ENCODE measurements at places on chromosomes 12 and 14.

GRCh38 chr12:100515968-100516367 lies 42.3 kb downstream of the NR1H4 start:
- DNase-seq, result no peak

- DNase-seq, result no peak
These were observed 24.6 kb upstream of the SCARB1 start for GRCh38 chr12:124888260-124888659.

- no peak for DNase-seq
These were observed 8.6 kb upstream of the TMCC3 start for GRCh38 chr12:94658931-94659330.

DNA sequence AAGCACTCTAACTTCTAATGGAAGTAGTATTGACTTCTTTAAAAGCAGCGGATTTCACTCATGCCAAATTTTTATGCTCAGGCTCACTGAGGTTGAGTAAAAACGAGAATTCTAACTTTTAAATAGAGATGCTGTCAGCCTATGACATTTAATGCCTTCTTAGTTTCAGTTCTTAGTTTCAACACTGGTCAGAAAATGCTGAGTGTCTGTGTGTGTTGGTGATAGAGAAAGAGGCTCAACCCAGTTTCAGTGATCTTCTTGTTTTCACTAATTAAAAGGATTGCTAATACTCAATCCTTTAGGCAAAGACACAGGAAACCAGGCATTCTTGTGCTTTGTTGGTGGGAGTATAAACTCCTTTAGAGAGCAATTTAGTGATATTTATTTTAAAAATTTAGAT lies 31.0 kb downstream of the PEBP1 start:
- DNase-seq, result no peak

DNA sequence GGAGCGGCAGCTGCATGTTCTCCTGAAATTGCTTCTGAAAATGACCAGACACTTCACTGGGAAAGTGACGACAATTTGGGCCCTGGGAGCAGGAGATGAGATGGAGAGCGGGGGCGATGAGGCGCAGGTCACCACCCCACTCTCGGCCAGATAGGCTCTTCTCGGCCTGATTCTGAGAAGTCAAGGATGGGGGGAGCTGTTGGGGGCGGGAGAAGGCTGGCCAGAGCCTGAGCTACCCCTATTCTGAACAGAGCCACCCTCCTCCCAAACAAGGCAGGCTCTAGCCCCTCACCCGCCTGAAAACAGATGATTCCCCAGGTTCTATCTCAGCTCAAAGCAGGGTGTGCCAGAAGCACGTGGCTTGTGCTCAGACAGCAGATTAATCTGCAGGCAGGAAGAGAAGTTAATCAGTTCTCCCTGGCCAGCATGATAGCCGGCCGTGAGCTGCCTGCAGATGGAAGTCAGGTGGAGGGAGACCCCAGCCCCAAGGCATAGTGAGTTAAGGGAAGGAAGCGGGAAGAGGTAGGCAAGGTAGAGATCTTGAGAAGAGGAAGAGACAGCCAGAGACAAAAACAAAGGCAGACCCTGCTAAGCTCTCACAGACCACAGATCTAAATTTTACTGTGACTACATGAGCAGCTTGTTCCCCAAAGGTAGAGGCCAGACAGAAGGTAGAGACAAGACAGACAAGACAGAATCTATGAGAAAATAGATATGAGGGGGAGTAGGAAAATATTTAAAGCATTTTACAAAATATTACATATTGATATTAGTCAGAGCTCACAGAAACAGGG lies 10.9 kb upstream of the TAC3 start:
- no peak for DNase-seq

DNA sequence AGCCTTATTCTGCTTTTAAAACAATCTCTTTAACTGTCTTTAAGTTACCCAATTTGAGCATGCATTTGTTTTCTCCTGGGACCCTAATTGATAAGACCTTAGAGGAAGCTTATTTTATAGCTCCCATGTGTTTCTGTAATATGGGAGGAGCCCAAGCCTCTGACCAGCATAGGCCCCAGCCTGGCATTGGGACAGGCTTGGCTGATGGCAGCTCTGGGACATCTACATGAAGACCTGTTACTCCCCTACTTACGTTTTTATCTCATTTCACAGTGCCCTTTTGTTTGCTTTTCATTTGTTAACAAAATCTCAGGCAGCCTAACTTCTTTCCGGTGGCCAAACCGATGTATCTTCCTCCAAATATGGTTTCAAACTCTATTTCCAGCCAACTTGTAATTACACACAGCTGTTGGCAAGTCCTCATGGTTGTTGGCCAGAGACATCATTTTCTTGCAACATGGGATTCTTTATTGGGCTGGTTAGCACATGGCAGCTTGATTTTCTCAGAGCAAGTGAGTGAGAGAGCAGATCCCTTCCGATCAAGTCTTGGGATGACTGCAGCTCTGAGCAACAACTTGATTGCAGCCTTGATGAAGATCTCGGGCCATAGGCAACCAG lies 1117.5 kb downstream of the AACS start:
- no peak for DNase-seq

DNA sequence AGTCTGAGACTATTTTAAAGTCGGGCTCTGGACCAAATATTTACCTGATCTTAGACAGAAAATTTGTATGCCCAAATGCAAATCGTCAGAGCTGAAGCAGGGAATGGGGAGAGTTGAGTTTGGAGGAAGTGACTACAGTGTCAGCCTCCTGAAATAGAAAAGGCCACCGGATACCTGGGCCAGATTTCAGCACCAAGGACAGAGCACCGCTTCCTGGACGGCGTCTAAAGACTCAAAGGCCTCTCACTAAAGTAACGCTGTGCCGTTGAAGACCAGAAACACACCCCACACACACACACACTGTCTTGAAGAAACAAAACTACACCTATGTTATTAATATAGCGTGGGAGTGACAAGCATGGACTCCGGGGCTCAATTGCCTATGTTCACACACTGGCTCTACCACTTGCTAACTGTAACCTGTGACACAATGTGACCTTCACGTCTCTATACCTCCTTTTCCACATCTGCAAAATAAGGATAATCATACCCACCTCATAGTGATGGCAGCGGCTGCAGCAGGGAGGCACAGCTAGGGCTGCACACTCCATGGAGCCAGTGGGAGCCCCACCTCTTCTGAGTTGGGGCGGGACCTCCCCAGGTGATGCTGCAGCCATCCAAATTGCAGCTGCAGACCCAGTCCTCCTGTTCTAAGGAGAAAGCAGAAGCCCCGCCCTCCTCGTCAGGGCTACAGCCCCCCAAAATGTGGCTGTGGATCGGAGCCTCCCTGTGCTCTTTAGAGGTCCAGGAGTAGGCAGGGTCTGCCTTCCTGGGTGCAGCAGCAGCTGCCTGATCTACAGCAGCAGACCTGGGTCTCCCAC lies 35.6 kb downstream of the KRT76 start:
- DNase-seq, result no peak

DNA sequence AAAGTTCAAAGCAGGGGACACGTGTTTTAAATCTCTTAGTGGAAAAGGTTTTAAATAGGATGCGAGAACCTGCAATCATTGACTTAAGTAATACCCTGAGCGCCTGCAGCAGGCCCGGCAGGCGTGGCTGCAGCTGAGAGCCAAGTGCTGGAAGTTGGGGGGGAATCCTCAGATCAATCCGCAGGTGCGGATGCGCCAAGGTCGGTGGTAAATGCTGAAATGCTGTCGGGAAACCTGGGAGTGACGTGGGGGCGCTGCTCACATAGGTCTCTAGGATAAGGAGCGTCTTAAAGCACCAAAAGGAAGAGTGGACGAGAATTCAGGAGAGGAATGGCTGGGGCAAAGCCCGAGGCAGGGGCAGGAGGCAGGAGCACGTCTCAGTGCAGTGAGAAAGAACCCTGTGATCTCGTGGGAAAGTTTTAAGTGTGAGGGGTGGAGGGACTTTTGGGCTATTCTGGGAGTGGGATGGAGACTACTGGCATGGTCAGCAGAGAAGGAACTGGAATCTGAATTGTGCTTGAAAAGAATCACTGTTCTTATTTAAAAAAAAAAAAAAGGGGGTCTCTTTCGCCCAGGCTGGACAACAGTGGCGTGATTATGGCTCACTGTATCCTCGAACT lies 883 bp upstream of the CDCA4 start:
- DNase-seq, result no peak

GRCh38 chr12:86729739-86730138 lies 473.5 kb upstream of the MGAT4C start:
- no peak for DNase-seq

DNA sequence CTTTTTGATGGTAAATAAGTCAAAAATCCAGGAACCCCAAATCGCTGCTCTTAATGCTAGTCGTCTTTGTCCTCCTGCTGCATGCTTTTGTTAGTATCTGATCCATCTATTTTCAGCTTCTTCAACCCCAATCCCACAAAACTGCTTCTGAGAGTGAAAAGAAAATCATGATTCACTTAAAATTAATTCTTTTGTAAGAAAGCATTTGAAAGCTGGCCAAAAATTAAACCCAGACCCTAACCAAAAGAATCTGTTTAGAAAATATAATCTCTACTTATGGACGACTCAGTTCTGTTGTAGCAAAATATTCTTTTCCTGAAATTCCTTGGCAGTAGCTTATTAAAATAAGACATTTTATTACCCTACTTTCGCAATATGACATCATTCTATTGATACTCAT lies 443.6 kb upstream of the SYT1 start:
- no peak for DNase-seq

DNA sequence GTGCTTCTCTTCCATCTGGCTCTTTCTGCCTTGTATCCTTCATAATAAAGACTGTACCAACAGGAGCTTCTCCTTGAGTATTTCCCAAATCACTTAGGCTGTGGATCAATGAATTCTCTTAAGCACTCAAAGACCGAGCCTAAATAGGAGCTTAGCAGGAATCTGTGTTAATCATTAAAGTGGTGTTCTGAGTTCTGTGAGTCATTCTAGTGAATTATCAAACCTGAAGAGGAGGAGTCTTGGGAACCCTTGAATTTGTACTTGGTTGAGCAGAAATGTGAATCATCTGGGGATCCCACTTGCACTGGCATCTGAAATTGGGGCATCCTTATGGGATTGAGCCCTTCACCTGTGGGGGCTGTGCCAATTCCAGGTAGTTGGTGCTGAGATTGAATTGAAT lies 946.2 kb downstream of the BCL11B start:
- DNase-seq, result no peak

DNA sequence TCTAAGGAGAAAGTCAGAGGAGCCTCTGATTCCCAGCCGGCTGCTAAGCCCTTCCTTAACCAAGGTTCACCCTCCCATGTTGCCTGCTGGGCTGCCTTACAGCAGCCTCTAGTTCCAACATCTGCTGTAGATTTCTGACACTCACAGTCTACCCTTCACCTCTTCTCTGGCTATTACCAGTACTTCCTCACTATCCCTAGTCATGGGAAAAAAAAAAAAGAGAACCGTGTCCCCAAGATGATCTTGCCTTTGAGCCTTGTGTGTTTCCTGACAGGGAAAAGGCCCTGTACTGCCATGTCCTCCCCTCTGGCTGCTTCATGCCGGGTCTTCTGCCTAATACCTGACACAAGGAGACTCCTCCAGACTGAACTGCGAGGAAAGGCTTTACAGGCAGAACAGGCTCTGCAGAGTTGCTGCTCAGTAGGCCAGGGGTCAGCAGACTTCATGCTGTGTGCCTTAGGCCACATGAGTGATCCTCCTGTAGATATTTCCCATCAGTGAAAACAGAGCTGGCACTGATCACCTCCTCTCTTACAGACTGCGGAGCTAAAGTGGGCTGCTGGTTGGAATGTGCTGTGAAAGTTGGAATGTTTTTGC lies 46.8 kb downstream of the PRKCH start:
- no peak for DNase-seq

GRCh38 chr14:51014086-51014485 lies 69.8 kb upstream of the PYGL start:
- DNase-seq, result no peak

DNA sequence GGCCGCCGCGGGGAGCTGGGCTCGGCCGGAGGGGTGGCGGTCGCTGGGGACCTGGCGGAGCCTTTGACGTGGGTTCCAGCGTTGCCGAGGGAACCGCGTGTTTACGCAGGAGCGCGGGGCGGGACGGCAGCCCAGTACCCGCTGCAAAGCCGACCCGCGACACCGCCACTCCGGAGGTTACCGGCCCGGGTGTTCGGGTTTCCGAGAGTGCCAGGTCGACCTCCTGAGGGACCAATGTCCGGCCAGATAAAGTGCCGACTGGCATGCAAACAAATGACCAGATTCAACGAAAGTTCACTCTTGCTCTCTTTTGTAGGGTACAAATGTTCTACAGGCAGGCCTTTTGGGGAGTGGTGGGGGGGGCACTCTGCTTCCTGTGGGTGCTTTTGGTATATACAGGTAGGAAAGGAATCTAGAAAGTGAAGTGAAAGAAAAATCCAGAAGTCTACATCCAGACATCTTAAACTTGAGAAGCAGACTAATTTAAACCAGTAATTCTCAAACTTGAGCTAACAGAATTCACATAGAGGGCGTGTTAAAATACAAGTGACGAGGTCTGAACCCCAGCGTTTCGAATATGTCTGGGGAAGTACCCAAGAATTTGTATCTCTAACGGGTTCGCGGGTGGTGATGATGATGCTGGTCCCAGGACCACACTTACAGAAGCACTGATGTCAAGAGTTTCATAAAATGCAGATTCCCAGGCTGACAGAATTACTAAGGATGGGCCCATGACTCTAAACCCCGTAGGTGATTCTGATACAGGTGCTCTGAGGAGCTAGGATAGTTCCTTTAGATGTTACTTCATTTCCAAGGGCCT lies at the start of gene GPR135:
GPR135 (minus strand) TSS at position 65 of the 820 bp plus-strand sequence. CDS start 154 bp downstream, outside the sequence.
- DNase-seq, result no peak

- no peak for DNase-seq
These were observed 53.6 kb downstream of the SLC25A47 start for GRCh38 chr14:100376751-100377171.

DNA sequence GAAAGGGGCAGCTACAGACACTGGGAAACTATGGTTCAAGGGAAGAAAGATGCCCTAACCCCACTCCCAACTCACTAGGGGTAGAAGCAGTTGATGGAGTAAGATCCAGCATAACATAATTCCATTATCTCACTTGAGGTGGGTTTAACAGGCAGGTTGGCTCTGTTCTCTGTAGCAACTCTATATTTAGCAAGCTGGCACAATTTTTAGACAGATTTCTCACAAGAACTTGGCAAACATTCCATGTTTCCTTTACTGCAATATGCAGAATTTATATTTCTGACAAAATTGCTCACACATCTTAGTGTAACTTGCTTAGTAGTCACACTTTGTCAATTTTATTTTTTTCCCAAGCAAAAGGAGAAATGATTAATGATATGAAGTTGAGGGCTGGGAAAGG lies 475.4 kb downstream of the RMST start:
- no peak for DNase-seq

DNA sequence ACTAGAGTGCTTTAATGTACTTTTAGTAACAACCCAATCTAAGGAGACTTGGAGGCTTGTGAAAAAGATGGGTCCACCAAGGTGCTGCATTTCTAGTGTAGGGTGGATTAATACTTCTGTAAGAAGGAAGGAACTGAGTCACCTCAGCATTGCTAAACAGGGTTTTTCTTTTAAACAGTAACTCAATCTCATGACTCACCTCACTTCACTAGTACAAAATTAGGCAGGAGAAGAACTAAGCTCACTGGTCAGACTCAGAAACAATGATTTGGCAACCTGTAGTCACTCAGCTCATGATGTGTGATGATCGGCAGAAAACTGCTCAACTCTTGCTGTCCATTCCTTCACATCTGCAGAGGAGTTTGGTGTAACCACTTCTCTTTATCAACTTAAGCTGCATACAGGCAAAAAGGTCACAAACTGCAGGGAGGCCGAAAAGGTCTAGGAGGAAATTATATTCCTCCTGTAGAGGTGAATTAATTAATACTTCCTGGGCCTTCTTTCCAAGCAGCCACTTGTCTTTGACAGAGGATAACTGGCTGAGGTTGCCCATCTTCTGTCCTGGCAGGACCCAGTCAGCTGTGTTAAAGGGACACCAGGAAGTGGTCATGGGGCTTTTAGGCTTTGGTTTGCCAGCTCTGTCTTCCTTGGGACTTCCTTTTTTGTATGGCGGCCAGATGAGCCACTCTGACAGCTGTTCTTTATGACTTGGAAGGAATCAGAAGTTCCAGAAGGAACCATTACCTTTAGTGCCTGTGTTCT lies 466.9 kb downstream of the FUT8 start:
- no peak for DNase-seq
